Progenitor cell of endocrine pancreas (in vitro differentiated cells): ENCODE measurements at places on chromosomes 1 and 21.

GRCh38 chr1:165671526-165671925, 26.8 kb downstream of the ALDH9A1 start:
- no peak for DNase-seq

DNA sequence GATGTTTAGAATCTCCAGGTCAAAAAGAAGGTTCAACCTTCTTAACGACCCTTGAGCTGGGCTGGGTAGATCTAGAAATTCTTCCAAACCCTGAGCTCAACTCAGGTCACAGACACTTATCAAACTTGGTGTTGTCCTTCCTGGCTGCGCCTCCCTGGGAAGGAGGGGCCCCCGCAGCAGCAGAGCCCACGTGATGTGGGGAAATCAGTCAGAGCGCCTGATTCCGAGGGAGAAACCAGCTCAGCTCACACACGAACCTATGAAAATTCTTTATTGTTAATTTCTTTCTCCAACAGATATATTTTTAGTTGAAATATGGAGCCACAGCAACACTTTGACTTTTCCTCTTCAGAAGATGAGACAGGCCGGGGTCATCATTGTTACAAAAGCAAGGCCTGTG, 24.3 kb upstream of the CLSTN1 start:
- DNase-seq, result no peak

DNA sequence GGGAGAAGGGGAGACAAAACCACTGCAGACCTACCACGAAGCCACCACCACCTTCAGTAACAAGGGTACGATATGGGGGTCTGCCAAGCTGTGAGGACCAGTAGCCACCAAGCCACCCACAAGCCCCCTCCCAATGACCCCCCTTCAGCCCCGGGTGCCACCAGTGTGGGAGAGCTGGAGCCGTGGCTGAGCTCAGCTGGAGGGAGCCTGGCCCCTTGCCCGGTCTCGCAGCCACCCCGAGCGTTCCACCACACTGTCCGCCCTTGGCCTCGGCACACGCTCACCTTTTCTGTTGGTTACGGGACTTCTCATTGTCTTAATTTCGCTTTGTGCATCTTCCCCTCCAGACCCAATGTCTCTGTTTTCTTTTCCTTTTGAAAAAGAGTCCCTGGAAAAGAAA, 26.4 kb upstream of the CNTN2 start:
- no peak for DNase-seq

- no peak for DNase-seq
Measured at GRCh38 chr1:48480504-48480903, 8.5 kb upstream of the SPATA6 start.

GRCh38 chr1:171814692-171815091, 26.6 kb upstream of the DNM3 start:
- DNase-seq, result no peak
